ENCODE measurements at places on chromosomes 5 and 9. TPM values are rescaled to one million over a fixed set of nuclear protein-coding genes. Genes with fewer than 3 reads are reported as not detected.

Gene PRDM9
- total RNA-seq = 0.02 TPM

Gene ELOVL7
- total RNA-seq = 12.6 TPM

Gene BTNL8
- total RNA-seq = not detected

Gene DMGDH
- total RNA-seq = not detected

Gene FST
- total RNA-seq = 1.4 TPM

Gene SLC6A3
- total RNA-seq = 1.3 TPM

Gene LHX6
- total RNA-seq = 3.1 TPM

Gene HAVCR2
- total RNA-seq = 0.23 TPM

Gene CEL
- total RNA-seq = 0.52 TPM

Gene CDKN2A
- total RNA-seq = not detected

Gene AIF1L
- 2.0 TPM for total RNA-seq

Gene GLRA1
- total RNA-seq = not detected

Gene CDO1
- not detected for total RNA-seq

Gene CCNB1
- total RNA-seq = 246 TPM

Gene TEX48
- not detected for total RNA-seq

Gene FGFR4
- total RNA-seq = 24.2 TPM

Gene NR4A3
- total RNA-seq = 1.5 TPM

Gene FAM13B
- 12.2 TPM for total RNA-seq

Gene PCDHA8
- total RNA-seq = 0.02 TPM

Gene IRGM
- 0.06 TPM for total RNA-seq

Gene UGT3A1
- not detected for total RNA-seq

Gene PCDHGA5
- total RNA-seq = 0.16 TPM

Gene KLF4
- total RNA-seq = 35.1 TPM

Gene PKD2L2
- total RNA-seq = not detected

Gene NIM1K
- total RNA-seq = 0.21 TPM

Gene ANKDD1B
- 0.09 TPM for total RNA-seq

Gene CDK9
- 44.9 TPM for total RNA-seq

Gene ISL1
- not detected for total RNA-seq

Gene SLC6A7
- not detected for total RNA-seq

Gene CCDC192
- total RNA-seq = not detected

Gene FRRS1L
- total RNA-seq = 0.27 TPM

Gene GDA
- total RNA-seq = 0.96 TPM

Gene SHB
- 40.8 TPM for total RNA-seq

Gene CAMK4
- total RNA-seq = 0.07 TPM

Gene BARX1
- total RNA-seq = 11.5 TPM

Gene BHMT2
- not detected for total RNA-seq

Gene ABL1
- 49.6 TPM for total RNA-seq

Gene PAEP
- total RNA-seq = 0.25 TPM

Gene BNC2
- 6.7 TPM for total RNA-seq

Gene ZDHHC11
- total RNA-seq = 15.8 TPM

Gene IRX1
- not detected for total RNA-seq

Gene SYK
- 0.03 TPM for total RNA-seq

Gene SKP2
- 21.1 TPM for total RNA-seq

Gene ADAMTSL2
- total RNA-seq = not detected

Gene EQTN
- total RNA-seq = not detected

Gene TRIM14
- total RNA-seq = 12.5 TPM

Gene LIFR
- total RNA-seq = 6.7 TPM

Gene AP3S1
- total RNA-seq = 77.6 TPM
